ENCODE measurements at places on chromosomes 2 and 18.

DNA sequence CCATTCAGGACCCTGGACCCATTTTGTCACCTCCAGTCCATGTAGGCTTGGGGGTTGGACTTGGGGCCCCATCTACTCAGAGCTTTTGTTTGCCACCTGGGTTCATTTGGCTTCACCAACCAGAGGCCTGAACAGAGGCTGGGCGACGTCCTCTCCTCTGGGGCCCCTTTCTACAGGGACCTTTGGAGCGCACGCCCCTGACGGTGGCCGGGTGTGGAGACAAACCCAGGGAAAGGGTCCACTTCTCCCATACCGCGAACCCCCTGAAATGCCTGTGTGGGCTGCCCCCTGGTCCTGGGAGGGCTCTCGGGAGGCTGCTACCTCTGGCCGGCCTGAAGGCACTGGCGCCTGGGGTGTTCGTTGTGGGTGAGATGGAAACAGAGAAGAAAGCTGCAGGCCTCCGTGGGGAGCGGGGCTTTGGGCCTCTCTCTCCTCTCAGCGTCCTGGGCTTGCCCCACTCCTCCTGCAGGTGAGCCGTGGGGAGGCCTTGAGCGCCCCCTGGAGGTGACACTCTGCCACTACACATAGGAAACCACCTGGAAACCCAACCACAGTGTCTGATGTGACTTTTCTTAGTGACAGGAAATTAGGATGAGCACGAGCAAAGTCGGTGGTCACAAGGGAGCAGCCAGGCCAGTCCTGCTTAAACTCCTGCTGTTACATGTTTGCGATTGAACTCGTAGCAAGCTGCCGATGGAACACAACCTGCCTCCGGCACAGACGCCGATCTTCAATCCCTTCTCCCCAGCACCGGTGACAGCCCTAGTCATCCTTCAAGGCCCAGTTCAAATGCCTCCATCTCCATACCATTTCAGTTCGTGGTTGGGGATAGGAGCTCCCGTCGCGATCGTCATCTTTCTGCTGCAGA is 12.0 kb upstream of the NTSR2 start:
- no peaks in the 10 kb centered on the region for H3K36me3 ChIP-seq
- peaks cover 7% of the 10 kb centered on the region for H3K4me1 ChIP-seq
- H3K4me3 ChIP-seq = no peak overlapping the region
- H3K27ac ChIP-seq = no peak overlapping the region
- H3K27me3 ChIP-seq = peaks cover 23% of the 10 kb centered on the region
- DNase-seq = peak; percentile 66

GRCh38 chr2:57776916-57777315 is 269.7 kb upstream of the VRK2 start:
- H3K4me1 ChIP-seq = no peaks in the 10 kb centered on the region
- no peak overlapping the region for H3K27ac ChIP-seq
- no peak for DNase-seq
- H3K36me3 ChIP-seq = no peaks in the 10 kb centered on the region
- no peaks in the 10 kb centered on the region for H3K27me3 ChIP-seq

GRCh38 chr2:52931660-52932059 is 835.9 kb upstream of the CHAC2 start:
- H3K4me1 ChIP-seq = peaks cover 8% of the 10 kb centered on the region
- H3K27ac ChIP-seq = no peak overlapping the region
- no peak overlapping the region for H3K4me3 ChIP-seq

GRCh38 chr2:110104025-110104771 is 11.4 kb downstream of the MALL start:
- peaks cover 9% of the 10 kb centered on the region for H3K4me1 ChIP-seq
- H3K4me3 ChIP-seq = no peak overlapping the region
- no peaks in the 10 kb centered on the region for H3K36me3 ChIP-seq
- H3K27me3 ChIP-seq = peaks cover 61% of the 10 kb centered on the region

- H3K4me3 ChIP-seq = peak overlapping the region; percentile 96
- peaks cover 28% of the 10 kb centered on the region for H3K36me3 ChIP-seq
- H3K27me3 ChIP-seq = no peaks in the 10 kb centered on the region
- DNase-seq = no peak
These were observed 767 bp downstream of the TPRKB start for GRCh38 chr2:73736378-73736777.
